ENCODE measurements at places on chromosomes 1 and 21.
A peak's percentile ranks its signal among the peaks of the same experiment; 100 is the strongest.

DNA sequence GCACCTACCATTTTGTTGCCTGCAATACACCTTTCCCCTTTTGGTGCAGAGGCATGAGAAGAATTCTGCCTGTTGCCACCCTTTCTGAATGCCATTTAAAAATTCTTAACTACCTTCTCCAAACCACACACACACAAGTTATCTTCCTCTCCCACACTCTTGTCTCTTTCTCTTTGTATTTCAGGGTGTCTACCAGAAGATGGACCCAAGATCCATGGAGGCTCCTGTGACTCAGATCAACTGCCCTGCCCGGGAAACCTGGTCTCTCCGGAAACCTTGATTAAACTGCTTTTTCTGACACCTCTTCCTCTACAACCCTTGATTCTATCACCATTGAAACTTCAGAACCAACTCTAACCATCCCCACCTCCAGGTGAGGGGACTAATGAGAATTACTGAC is 2.4 kb upstream of the TARS2 start:
- no peak for DNase-seq

- DNase-seq, result no peak
Observed at GRCh38 chr1:40381268-40382107, 8.0 kb downstream of the SMAP2 start.

GRCh38 chr1:53500204-53501064 is 41.2 kb downstream of the DMRTB1 start:
- DNase-seq, result no peak

GRCh38 chr1:170076199-170076598 is 1.7 kb upstream of the KIFAP3 start:
- no peak for DNase-seq

DNA sequence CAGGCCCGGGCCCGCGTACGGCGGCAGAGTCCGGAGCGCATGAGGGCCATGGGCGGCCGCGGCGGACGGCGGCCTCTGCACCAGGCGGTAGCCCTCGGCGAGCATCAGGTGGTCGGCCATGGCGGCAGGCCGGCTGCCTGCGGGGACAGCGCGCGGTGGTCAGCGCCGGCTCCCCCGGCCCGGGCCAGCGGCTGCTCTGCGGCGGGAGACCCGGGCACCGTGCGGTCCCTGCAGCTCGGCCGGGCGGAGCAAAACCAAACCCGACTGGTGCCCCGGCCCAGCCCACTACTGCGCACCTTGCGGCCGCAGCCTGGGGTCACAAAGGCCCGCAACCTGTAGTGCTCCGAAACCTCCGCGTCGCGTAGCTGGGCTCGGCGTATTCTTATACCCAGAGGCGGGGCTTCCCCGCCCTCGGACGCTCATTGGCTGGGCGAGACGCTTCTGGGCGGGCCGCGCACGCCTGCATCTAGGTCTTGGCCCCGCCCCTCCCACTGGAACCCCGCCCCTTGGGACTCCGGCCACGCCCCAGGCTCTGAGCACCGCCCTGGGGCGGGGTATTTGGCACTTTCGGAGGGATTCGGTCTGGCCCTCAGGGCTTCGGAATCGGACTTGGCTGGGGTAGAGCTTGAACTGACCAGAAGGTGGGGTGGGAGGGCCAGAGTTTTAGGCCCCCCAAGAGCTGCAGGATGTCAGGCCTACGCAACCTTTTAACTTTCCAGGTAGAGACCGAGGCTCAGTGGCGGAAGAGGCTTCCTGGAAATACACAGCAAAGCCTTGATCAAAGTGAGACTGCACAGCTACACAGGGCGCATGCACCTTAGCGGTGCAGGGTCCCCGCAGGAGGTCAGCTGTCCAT is at the start of gene CITED4:
Gene CITED4 (minus strand): TSS at position 356 of the 856 bp plus-strand sequence. CDS start 236 bp downstream, at position 120.
- DNase-seq, result peak; percentile 94

DNA sequence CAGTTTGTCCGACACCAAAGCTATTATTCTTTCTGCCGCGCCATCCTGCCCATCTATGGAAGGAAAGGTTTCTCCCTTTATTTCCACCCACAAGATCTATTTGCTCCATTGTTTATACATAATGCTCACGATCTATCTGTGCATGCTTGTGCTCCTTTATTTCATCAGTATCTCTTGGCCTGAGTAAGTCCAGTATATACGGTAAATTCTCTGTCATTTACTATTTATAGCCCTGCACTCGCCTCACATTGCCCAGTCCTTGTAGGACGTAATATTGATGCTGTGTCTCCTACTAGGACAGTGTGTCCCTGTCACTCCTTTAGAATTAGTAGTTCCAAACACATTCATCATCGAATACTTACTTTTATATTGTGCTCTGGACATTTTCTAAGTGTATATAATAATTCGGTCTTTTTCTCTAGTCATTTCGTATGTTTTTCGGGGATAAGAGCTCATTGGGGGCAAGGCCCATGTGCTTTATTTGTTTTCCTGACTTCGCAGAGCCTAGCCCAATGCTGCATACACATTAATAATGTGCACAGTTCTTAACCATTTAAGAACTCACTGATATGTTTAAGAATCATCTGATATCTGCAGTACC is 3.1 kb upstream of the NID1 start:
- DNase-seq, result no peak

DNA sequence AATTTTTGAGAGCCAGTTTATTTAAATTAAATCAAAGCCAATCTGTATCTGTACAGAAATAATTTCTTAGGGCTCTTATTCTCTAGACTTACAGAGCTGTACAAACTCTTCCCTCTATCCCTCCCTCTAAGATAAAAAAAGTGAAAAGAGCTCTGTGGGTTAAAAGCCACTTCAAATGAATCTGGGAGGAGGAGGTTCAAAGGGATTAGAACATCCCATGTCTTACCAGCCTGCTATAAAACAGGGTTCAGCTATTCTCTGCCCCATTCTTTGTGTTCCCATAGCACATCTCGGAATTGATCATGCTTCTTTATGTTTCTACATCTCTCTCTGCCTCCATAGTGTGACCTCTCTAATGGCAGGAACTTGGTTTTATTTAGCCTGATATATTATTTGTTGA is 19.4 kb downstream of the KIAA0319L start:
- no peak for DNase-seq

DNA sequence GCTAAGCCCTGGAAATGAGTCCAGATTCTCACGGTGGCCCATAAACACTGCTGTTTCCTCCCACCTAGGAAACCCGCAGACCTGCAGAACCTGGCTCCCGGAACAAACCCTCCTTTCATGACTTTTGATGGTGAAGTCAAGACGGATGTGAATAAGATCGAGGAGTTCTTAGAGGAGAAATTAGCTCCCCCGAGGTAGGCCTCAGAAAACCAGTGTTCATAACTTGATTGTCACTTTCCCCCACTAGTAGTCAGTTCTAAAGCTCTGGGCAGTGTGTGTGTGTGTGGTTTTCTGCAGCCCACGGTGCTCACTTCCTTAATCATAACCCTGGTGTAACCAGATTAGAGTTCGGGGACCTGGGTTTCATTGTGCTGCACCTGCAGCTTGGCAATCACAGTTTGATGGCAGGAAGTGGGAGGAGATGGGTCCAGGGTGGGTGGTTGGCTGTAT is 39.1 kb downstream of the CLIC6 start:
- no peak for DNase-seq

DNA sequence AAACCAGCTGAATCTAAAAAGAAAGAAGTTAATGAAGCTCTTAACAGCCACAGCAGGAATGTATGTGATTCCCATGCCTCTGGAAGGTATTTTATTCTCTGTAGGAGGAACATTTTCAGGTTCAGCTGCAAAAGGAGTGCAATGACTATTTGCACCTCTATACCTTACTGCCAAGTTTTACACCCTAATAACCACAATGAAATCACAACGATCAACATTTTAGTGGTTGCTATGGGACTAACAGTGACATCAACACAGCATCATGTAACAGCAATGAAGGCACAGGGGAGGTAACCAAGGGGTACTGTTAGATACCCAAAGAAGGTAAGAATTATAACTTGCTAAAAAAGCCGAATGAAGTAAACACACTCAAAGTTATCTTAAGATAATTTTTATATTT is 116.3 kb upstream of the HP1BP3 start:
- no peak for DNase-seq

DNA sequence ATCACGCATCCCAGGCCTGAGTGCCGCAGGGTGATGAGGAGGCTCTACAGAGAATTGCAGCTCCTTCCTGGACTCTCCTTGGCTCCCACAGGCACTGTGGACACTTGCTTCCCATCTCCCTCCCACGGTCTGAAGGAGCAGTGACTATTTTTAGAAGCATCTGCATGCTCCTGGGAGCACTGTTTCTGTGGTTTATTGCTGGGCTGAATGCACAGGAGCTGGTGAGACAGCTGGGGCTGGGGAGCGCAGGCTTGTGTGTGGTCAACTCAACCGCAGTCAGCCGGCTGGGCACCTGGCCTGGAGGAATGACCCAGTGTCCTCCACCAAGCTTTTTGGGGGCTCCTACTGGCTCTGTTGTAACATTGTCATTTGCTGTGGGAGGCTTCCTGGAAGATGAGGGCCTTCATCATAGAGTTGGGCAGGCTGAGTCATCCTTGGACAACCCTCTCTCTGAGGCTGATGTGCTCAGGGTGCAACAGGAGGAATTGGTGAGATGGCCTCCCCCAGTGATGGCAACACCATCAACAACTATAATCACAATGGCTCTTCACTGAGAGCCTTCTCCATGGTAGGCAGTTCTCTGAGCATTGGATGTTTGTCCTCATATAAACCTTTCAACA is 1.7 kb downstream of the NFASC start:
- DNase-seq, result no peak

DNA sequence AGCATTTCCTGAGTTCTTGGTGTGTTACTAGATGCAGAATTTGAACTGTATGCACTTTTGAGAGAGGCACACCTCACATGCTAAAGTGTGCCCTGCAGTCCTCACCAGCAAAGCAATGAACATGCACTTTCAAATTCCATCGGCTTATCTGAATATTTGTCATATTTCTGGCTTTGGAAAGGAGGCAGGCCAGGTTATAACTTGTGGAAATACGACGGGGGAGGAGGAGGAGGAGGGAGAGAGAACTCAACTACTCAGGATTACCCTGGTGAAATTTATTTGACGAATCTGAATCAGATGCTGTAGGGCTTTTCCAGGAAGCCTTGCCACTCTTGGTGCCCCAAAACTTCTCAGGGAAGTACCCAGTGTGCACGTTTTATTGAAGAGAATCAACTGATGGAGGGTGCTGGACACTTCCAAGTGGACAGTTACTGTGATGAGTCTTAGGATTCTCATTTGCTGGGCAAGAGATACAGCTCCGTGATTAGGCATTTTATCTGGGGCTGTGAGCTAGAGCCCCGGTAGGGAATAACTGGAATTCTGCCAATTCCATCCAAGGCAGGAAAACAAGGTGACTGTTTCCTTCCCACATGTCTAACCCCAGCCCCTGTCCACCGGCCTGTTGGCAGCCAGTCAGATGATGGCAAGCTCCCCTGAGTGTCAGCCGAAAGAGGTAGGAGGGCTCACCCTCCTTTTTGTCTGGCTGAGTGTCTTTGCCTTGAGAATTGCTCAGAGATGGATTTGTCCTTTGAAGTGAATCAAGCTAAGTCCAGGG is 3.8 kb downstream of the PDPN start:
- no peak for DNase-seq

GRCh38 chr1:59619557-59619956 is 195.2 kb upstream of the HOOK1 start:
- no peak for DNase-seq

GRCh38 chr21:38716942-38717341 is 88.8 kb upstream of the ETS2 start:
- no peak for DNase-seq

DNA sequence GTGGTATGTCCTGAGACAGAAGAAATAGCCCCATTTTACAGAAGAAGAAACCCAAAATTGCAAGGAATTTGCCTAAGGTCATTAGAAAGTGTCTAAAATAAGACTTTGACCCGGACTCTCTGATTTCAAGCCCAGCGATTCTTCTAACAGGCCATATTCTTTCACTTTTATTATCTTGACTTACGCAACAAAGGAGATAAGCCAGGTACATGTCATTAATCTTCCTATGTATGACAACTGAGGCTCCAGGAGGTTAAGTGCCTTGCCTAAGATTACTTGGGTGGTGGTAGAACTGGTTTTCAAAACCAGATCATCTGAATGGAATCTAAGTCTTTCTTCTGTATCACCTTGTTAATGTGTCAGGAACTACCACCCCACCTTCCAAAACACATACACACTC is 124.3 kb downstream of the PBX1 start:
- no peak for DNase-seq

GRCh38 chr21:33783187-33783979 is 132.2 kb downstream of the ATP5PO start:
- DNase-seq, result no peak

- DNase-seq, result no peak
Observed at GRCh38 chr21:24046829-24047443, 1560.3 kb downstream of the MRPL39 start.
